ENCODE measurements at places on chromosomes 11 and 22. TPM values are rescaled to one million over a fixed set of nuclear protein-coding genes. Genes with fewer than 3 reads are reported as not detected.

The PLAAT2 gene
- total RNA-seq, result not detected

The PLET1 gene
- not detected for total RNA-seq

The C2CD2L gene
- 3.2 TPM for total RNA-seq

The TCIRG1 gene
- total RNA-seq, result 23.9 TPM

The SCGB2A2 gene
- total RNA-seq, result not detected

The DBX1 gene
- total RNA-seq, result not detected

The GGT5 gene
- not detected for total RNA-seq

The TBX1 gene
- not detected for total RNA-seq

The EHBP1L1 gene
- 39.2 TPM for total RNA-seq

The XNDC1N gene
- 6.6 TPM for total RNA-seq

The CRYBB3 gene
- total RNA-seq, result not detected

The KRTAP5-10 gene
- not detected for total RNA-seq

The ZNF74 gene
- 14.0 TPM for total RNA-seq

The SYCE3 gene
- not detected for total RNA-seq

The PGR gene
- not detected for total RNA-seq

The MRGPRX1 gene
- total RNA-seq, result not detected

The SYNGR1 gene
- 47.8 TPM for total RNA-seq

The TMEM191B gene
- not detected for total RNA-seq

The TIMM8B gene
- total RNA-seq, result 33.6 TPM

The LRRC4C gene
- total RNA-seq, result not detected

The MYOD1 gene
- total RNA-seq, result not detected

The VWCE gene
- not detected for total RNA-seq

The RBM14 gene
- total RNA-seq, result 15.3 TPM

The INSC gene
- not detected for total RNA-seq

The SAA4 gene
- not detected for total RNA-seq

The FREY1 gene
- 1.3 TPM for total RNA-seq

The RNF121 gene
- total RNA-seq, result 74.1 TPM

The ALG9 gene
- total RNA-seq, result 17.2 TPM

The GLYAT gene
- not detected for total RNA-seq

The HSD17B12 gene
- 42.0 TPM for total RNA-seq

The VSIG10L2 gene
- not detected for total RNA-seq

The DDX6 gene
- total RNA-seq, result 26.7 TPM

The CNGA4 gene
- not detected for total RNA-seq

The TMEM9B gene
- total RNA-seq, result 24.2 TPM

The KRTAP5-7 gene
- total RNA-seq, result not detected

The OR51E2 gene
- total RNA-seq, result not detected

The NAV2 gene
- total RNA-seq, result 6.9 TPM

The SCUBE1 gene
- total RNA-seq, result 0.14 TPM

Data from Caki2 (cell line).